ENCODE measurements at places on chromosomes 13 and 19.

DNA sequence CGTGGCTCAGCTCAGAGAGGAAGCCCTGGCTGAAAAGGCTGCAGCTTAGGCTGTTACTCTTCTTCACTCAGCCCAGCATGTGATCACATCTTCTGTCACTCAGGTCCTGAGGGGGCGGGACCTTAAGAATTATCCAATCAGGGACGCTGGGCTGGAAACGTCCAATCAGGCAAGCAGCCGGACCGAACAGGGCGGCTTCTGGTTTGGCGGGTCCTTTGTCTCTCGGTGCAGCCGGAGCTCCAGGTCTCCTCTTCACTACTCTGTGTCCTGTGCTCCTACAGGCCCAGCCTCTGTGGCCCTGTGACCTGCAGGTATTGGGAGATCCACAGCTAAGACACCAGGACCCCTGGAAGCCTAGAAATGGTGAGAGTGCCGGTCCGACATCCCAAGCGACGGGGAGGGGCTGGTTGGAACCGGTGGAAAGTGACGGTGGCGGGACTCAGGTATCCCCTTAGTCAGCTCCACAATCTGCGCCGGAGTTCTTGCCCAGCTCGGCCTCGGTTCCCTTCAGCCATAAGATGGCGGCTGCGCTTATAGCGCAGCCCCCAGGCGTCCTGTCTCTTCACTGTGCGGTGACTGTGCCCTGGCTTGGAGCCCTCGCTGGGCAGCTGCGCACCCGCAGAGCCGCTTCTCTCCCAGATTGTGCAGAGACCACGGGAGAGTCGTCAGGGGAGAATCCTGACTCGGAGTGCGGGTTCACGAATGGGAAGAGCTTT is at the start of gene ZNF93:
Gene ZNF93 (plus strand): TSS at position 218 of the 716 bp plus-strand sequence. CDS start 143 bp downstream, at position 361.
- DNase-seq: peak; percentile 88

GRCh38 chr19:5963855-5964254 is 14.1 kb downstream of the RANBP3 start:
- peak; percentile 40 for DNase-seq

GRCh38 chr13:46487748-46488147 is 65.2 kb upstream of the LRCH1 start:
- DNase-seq: no peak

GRCh38 chr13:110217085-110217484 is 89.9 kb downstream of the COL4A1 start:
- no peak for DNase-seq

Data from H7 (cell line).